Femur (tissue), 1 donor: ENCODE measurements at places on chromosomes 11 and 22.
A peak's percentile ranks its signal among the peaks of the same experiment; 100 is the strongest.

DNA sequence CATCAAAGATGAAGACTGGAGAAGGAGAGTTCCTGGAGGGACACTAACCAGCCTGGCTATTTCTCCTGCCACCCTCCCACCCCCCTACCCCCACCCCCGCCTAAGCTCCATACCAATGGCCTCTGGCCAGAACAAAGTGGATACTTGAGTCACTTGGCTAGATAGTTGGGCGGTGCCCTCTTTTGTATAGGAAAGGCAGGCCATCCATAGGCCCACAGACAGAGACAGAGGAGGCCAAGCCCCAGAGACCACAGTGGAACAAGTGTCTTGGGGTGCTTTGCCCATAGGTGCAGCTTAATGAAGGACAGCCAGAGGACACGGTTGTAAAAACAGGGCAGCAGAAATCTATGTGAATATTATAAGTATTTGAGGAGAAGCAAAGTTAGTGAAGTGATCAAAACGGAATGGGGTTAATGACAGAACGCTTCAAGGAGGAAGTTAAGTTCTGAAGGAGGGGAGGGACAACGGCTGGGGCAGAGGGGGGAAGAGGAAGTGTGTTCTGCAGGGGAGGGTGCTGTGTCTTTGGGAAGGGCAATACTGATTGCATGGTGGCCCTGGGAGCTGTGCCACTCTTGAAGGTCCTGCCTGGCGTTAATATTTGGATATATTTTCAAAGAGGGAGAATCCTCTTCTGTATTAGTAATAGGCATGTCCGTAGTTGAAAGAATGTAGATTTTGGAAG is 32.7 kb downstream of the FLI1 start:
- DNase-seq: peak; percentile 57

DNA sequence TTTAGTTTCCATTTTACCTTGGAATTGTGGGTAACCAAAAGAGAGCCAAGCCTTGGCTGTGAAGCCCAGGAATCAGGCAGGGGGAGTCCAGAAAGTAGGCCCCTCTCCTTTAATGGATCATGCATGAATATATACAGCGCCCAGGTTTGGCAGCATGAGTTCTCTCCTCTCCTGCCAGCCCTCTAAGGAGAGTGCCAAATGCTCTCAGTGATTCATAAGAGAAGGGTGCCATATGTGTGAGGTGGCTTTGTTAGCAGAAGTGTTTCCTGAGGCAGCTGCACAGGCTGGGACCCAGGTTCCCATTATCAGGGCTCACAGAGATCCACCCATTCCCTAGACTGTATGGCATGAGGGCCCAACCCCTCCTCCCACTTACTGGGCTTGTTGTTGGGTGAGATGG is 52.3 kb upstream of the SCUBE2 start:
- no peak for DNase-seq

GRCh38 chr11:112322173-112322790 is 61.6 kb upstream of the PLET1 start:
- no peak for DNase-seq

GRCh38 chr22:46105494-46106278 is 44.6 kb upstream of the PPARA start:
- DNase-seq: peak; percentile 59
